ENCODE measurements at places on chromosomes 1 and 21.

DNA sequence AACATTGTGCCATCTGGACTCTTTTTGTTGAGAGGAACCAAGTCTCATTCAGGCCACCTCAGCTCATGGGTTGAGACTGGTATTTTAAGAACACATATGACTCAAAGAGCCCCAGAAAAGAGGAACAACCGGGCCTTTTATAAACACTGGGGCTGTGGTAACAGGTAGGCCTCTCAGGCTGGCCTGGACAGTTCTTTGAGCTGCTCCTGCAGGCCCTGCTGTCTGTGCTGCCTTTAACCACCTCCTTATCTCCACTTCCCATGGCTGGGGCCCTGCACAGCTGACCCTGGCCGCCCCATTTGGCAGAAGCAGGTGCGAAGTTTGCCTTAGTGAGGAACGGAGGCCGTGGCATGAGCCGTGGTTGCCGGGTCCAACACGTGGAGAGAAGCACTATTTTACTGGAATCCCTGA is 163.3 kb downstream of the RHOU start:
- no peak for DNase-seq

DNA sequence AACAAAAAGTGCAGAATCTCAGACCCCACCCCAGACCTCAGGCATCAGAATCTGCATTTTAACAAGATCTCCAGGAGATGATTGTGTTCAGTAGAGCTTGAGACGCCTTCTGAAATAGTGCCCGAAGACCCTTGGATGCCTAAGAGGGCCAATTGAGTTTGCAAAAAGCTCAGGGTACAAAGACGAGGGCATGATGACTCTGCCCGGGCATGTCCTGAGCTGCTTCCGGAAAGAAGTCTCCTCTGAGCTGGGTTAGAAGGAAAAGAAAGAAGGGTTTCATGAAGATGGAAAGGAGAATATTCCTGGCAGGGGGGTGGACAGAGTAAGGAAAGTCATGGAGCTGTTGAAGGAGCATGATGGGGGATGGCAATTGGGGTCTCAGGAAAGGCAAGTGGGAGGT is 246.1 kb upstream of the TMEM51 start:
- DNase-seq, result no peak

DNA sequence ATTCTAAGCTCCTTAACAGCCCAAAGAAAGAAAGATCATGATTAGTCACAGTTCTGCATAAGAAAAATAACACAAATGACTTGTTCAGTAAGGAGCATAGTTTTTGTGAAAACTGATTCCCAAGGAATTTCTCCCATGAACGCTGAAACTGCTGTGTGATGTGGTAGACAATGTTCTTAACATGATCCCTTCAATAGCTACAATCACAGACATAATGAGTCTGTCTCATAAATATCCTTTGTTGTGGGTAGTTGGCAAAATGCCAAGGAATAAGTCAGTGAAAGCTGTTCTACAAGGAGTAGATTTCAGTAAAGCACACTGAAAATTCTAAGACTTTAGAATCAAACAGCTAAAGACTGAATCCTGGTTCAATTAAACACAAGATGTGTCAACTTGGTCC is 404.8 kb downstream of the HLX start:
- no peak for DNase-seq

- no peak for DNase-seq
These were observed 54.9 kb downstream of the KCNK1 start for GRCh38 chr1:233668725-233669294.

DNA sequence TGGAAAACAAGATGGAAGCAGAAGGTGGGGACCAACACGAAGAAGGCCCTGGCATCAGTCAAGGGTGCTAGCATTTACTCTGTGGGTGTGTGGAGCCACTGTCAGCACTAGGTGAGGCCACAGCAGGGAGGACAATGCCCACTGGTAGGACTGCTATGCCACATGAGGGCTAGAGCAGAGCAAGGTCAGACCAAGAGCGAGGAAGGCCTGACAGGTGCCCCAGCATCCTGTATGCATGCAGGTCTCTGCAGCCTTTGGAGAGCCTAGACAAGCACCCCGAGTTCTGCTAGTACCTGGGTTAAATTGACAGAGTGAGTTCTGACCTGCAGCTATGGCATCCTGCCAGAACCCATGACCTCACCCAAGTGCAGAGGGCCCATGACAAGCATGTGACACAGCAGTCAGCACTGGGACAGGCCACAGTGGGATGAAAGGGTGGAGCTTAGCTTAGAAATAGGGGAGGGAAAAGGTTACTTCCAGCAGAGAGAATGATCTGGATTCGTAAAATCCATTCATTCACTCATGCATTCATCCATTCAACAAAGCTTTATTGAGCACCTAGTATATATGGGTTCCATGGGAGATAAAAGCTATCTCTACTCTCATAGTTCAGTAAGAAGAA is 9.0 kb upstream of the CSF1 start:
- DNase-seq, result no peak

GRCh38 chr1:42835422-42835821 is 11.0 kb upstream of the ZNF691 start:
- DNase-seq, result no peak

GRCh38 chr1:223819730-223820514 is 25.8 kb downstream of the TP53BP2 start:
- no peak for DNase-seq

GRCh38 chr1:99270646-99271045 is 6.4 kb downstream of the PLPPR4 start:
- DNase-seq, result no peak

GRCh38 chr1:21531241-21531640 is 22.0 kb downstream of the ALPL start:
- no peak for DNase-seq

GRCh38 chr1:97204468-97204867 is 482.9 kb downstream of the PTBP2 start:
- no peak for DNase-seq

- DNase-seq, result no peak
These were observed 3.8 kb upstream of the ZBTB21 start for GRCh38 chr21:42013931-42014330.
